ENCODE measurements at places on chromosomes 4 and X.

DNA sequence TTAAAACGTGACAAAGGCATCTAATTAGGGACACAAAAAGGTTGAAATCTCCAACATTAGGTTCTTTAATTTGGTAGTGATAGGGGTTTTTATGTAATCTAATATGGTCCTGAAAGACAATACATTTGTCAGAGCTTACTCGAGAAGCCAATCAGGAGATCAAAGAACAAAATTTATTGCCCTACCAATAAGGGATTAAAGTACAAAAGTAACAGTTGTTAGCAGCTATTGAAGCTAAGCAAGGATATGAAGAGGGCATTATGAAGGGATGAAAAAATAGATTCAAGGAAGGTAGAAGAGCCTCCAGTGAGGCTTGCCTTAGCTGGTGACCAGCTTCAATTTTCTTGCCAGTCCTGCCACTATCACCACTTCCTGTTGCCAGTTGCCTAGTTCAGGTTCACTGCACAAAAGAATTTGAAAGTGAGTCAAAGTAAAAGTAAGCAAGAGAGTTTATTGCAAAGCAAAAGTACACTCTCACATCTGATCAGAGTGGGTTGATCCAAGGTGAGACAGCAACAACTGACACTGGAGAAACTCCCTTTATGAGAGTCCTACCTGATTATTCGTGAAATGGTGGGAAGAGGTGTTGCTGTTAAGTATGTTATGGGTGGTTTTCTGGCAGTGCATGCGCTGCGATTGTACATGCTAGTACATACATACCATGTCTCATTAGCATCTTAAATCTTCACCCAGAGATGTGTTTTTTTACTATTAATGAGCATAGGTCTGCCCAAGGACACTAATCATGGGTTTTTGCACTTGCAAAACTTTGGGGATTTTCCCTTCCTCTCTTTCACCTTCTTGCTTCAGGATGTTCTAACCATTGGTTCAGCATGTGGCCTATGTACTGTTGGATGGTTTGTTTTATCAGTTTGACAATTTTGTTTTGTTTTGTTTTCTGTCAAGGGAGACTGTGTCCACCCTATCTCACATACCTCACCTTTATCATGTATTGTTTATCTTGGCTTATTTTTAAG lies 263.2 kb upstream of the ITM2A start:
- no peak for DNase-seq

DNA sequence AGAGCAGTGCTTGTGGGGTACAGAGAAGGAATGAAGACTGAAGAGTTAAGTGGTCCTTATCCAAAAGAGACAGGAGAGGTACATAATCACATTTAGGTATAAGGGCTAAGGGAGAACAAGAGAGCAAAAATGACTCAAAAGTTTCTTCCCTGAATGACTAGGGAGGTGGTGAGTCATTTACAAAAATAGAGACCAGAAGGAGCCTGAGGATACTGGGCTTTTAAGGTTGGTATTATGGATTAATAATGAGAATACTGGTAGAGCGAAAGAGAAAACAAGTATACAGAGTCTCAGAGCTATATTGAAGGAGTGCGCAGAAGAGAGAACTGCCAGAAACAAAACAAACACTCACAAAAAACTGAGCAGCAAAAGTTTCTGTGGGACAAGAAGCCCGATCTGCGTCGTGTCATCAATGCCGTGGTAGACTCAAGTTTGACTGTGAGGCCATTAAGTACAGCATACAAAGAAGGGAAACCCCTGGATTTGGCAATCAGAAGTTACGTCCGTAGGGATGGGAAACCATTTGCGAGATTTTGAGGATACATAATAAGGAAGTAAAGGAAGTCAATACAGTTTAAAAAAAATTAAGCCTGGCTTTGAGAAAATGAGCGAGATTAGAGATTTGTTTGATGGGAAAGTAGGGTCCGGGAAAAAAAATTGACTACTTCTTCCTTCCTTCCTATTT lies 129.1 kb upstream of the STIM2 start:
- DNase-seq, result peak; percentile 46

DNA sequence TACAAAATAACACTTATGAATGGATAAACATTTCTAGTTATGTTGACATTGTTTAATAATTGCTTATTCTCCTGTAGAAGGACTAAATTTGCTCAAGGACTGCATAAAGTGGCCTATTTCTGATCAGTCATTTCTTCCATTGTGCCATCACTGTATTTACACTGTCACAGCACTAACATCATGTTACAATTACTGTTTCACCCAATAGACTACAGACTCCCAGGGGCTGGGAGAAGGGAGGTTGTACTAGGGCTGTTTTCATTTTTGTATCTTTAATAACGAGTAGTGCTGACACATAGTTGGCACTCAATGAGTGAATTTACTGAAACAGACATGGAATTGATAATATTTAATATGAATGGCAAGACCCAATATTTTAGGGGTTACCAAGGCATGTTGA lies 139.5 kb downstream of the SLC10A7 start:
- DNase-seq, result no peak

DNA sequence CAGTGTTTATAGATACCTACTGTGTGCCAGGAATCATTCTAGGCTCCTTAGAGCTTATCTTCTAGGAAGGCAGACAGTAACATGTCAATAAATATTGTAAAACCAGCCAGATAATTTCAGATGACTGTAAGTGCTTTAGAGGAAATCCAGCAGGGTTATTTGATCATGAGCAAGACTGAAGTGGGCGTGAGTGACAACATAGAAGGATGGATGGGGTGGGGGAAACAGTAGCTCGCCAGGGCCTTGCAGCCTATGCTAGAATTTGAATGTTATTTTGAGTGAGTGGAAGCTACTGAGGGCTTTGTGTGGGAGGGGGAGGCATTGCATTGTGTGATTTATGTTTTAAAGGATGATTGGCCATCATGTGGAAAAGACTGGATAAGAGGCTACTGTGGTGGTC lies 6.7 kb downstream of the SRD5A3 start:
- DNase-seq, result peak; percentile 41

- no peak for DNase-seq
Observed at GRCh38 chr4:173651651-173652282, 121.7 kb upstream of the HAND2 start.

Data from inflammatory macrophage (primary cell).